ENCODE measurements at places on chromosomes 5 and 9. TPM values are rescaled to one million over a fixed set of nuclear protein-coding genes. Genes with fewer than 3 reads are reported as not detected.

Gene FGFR4
- total RNA-seq, result 0.35 TPM

Gene SYK
- 6.8 TPM for total RNA-seq

Gene TMEM232
- total RNA-seq, result 2.1 TPM

- H3K36me3 ChIP-seq, result no peaks in the 10 kb centered on the region
- DNase-seq, result no peak
- peaks cover 55% of the 10 kb centered on the region for H3K27me3 ChIP-seq
Observed at GRCh38 chr5:88142636-88142885, 126.1 kb downstream of the TMEM161B start.

- H3K36me3 ChIP-seq, result no peaks in the 10 kb centered on the region
- no peak for DNase-seq
- no peaks in the 10 kb centered on the region for H3K4me1 ChIP-seq
- no peaks in the 10 kb centered on the region for H3K27me3 ChIP-seq
Observed at GRCh38 chr5:113508756-113509155, 4.7 kb upstream of the YTHDC2 start.

- H3K27ac ChIP-seq, result peak overlapping the region; percentile 39
- no peaks in the 10 kb centered on the region for H3K36me3 ChIP-seq
- no peak overlapping the region for H3K4me3 ChIP-seq
- DNase-seq, result no peak
Observed at GRCh38 chr5:53362521-53362941, 117.9 kb upstream of the FST start.

All from heart left ventricle (tissue), 16 donors.